IPS DF 19.7 (cell line): ENCODE measurements at places on chromosomes 11 and 22.

GRCh38 chr11:109071712-109072524 is 350.1 kb upstream of the C11orf87 start:
- no peak for DNase-seq

GRCh38 chr11:68843703-68844312 is 2.1 kb upstream of the CPT1A start:
- DNase-seq: no peak

GRCh38 chr22:19688301-19689290 is 25.7 kb upstream of the SEPTIN5 start:
- DNase-seq: no peak

GRCh38 chr11:2930704-2931419 is 1.6 kb upstream of the PHLDA2 start:
- peak; percentile 72 for DNase-seq

DNA sequence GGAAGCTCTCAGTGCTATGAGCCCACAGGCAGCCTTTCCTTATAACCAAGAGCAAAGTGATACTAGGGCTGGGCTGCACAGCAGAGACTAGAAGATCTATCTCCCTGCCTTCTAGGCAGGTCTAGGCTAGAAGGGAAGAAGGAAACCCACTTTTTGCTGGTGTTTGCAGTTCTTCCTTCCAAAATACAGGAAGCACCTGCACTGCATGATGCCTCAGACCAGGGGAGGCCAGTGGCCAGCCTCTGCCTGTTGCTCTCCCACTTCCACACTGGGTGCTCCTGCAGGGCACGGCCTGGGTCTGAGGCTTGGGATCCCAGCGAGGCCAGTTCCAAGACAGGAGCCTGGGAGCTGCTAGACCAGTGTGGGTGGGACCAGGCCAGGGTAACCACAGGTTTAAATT is 6.0 kb upstream of the UCP3 start:
- DNase-seq: no peak

DNA sequence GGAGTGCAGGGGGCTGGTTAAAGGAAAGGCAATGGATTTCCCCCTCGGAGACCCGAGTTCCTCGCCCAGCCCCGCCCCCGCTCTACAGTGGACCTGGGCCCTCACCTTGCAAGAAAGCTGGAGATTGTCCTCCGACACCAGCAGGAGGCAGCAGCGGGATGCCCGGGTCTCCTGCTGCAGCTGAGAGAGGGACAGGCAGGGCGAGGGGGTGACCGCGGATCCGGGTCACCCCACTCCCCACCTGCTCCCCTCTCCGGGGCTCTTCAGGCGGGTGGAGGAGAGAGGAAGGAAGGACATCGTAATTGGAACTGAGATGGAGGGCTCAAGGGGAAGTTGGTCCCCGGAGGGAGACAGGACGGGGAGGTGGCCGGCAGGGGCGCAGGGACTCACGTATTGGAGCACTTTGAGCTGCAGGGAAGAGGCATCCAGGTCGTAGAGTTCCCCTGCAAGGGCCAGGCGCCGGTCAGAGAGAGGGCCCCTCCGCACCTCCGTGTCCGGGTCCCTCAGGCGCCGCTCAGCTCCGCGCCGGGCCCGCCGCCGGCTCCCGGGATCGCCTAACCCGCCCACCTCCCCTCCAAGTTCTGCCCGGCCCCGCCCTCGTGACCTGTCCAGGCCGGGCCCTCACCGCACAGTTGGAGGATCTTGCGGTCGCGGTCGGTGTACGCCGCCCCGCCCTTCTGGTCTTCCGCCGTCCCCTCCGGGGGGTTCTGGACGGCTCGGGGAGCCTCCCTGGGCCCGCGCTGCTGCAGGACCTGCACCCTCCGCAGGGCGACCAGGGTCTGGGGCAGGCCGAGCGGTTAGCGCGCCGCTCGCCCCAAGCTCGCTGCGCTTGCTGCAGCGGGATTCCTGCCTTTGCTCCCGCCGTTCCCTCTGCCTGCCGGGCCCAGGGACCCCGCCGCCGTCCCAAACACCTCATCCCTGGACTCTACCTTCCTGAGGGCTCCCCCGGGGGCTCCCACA is 84.1 kb downstream of the PDE2A start:
- DNase-seq: no peak

GRCh38 chr11:94539420-94539819 is 4.3 kb upstream of the FUT4 start:
- no peak for DNase-seq

DNA sequence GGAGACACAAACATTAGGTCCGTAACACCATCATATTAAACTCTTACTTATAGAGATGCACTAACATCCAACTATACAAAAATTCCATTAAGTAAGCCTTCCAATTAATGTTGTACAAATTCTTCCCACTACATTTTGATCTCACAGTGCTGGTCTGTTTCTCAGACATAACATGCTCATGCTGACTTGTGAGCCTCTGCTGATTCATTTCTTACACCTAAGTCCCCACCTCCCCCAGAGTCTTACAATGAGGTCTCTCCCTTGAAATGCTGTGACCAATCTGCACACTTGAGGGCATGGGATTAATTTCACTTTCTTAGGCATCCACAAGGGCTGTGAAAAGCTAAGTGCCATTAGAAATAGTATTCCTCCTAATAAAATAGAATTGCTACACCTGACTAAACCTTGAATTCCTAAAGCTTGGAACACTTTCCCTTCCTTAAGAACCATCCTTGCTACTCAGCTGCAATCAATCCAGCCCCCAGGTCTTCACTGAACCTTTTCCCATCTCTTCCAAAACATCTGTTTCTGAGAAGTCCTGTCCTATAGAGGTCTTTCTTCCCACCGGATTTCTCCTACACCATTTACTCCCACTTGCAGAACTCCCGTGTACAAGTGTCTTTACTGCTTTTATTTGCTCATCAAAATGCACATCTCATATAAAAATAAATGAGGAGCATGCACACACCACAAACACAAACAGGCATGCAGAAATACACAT is 2.0 kb downstream of the HBG1 start:
- no peak for DNase-seq

DNA sequence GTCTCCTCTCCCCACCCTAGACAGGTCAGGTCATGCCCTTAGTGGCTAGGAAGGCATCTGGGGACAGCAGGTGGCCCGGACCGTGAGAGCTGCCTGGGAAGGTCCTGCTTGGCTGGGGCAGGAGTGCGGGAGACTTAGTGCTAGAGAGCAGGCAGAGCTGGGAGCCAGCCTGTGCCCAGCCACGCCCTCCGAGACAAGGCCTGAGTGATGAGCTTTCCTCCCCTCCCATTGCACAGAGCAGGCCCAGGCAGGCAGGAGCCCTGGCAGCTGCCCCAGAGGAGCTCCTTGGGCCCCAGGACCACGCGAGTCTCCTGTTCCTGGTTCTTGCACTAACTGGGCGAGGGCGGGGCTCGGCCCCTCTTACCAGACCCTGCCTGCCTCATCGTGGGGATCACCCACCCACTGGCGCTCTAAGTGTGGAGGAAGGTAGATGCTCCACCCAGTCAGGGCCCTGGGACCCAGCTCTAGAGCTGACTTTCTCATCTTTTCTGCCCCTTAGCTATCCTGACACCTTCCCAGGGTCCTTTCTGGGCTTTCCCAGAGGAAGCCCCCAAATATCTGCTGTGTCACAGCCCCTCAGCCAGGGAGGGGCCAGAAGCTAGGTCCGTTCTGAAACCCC is 44.9 kb downstream of the MACROD1 start:
- no peak for DNase-seq

GRCh38 chr11:84824624-84825023 is 802.5 kb downstream of the DLG2 start:
- DNase-seq: no peak

DNA sequence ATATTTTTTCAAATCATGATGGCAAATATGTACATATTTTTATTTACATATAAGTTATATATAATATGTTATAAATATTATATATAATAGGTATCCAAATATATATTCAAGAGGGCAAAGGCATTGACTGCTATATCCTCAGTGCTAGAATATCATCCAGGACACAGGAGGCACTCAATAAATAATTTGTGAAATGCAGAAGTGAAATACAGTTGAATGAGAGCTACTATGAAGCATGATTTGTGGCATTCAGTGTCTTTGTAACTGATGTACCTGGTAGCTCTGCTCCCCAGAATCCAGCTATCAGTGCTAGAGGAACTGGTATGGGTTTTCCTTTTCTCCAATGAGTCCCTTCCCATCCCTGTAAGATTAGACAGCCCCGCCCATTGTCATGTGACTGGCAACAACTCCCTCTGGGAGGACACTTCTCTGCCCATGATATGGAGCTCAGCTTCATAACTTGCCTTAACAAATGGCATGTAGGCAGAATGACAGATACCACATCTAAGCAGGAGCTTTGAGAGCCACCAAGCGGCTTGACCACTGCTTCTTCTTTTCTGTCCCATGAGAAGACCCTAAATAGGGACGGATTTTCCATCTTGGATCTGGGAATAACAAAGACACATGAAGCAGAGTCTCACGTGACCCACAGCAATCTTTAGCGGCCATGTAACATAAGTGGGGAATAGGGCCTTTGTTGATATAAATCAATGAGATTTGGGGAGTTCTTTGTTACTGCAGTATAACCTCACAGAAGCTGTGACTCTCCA is 10.2 kb upstream of the CD82 start:
- DNase-seq: no peak
